Thyroid gland (tissue), 4 donors: ENCODE measurements at places on chromosomes 3 and 15. TPM values are rescaled to one million over a fixed set of nuclear protein-coding genes. Genes with fewer than 3 reads are reported as not detected.

The GMPPB gene
- 85.6 TPM for total RNA-seq

The CFAP100 gene
- total RNA-seq = not detected

- no peak overlapping the region for H3K4me3 ChIP-seq
- no peaks in the 10 kb centered on the region for H3K27me3 ChIP-seq
- DNase-seq = no peak
- no peaks in the 10 kb centered on the region for H3K36me3 ChIP-seq
These were observed 158.5 kb upstream of the PFN2 start for GRCh38 chr3:150129166-150129565.

DNA sequence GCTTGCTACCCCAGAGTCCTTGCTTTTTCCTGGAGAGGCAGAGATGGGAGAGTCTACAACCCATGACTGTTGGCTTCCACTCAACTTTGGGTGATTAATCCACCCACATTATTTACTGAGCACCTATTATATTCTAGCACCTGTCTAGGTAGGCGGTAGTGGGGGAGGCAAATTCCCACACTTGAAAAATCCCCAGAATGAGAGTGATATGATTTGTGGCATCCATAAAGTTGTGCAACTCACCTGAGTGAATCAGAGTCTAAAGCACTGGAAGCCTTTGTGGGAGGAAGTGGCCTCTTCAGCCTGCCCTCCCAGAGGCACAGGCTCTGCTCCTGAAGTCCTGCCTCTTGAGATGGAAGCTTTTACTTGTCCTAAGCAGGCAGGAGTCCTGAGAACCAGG, 40.4 kb upstream of the CTNNB1 start:
- DNase-seq = no peak
- no peaks in the 10 kb centered on the region for H3K27me3 ChIP-seq

GRCh38 chr15:57902155-57902554, 163.4 kb downstream of the ALDH1A2 start:
- no peak overlapping the region for H3K4me3 ChIP-seq
- no peak for DNase-seq
- H3K4me1 ChIP-seq = no peaks in the 10 kb centered on the region

- DNase-seq = no peak
These were observed 88.6 kb downstream of the KLF13 start for GRCh38 chr15:31415201-31415600.
